ENCODE measurements at places on chromosomes 3 and 15.

DNA sequence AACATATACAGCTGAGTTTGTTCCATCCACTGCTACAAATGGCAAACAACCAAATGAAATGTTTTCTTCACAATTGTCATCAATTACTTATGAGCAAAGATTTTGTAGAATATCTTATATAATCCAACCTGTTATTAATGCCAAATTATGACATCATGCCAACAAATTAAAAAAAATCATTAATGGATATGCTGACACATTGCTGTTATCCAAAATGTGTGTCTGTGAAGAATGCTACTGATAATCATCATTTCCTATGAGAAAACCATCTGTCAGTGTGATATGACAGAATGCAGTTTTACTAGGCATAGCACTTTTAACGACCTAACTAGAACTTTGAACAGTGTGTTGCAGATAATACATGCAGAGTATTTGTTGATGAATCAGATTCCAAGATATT, 556.5 kb upstream of the KCNMB2 start:
- no peak for DNase-seq

- DNase-seq: no peak
Measured at GRCh38 chr15:37015451-37015850, 84.9 kb downstream of the MEIS2 start.

DNA sequence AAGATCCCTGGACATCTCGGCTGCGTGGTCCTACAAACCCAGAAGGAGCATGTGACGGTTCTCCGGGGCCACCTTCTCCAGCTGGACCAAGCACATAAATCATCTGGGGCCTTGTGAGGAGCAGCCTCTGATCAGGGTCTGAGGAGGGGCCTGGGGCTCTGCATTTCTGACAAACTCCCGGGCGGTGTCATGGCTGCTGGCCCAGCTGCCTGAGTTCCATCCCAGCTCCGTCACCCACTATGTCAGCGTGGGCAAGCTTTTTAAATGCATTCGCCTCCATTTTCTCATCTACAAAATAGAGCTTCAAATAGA, 126.3 kb upstream of the MEF2A start:
- no peak for DNase-seq

GRCh38 chr3:134754768-134755559, 40.1 kb upstream of the EPHB1 start:
- DNase-seq: no peak

GRCh38 chr3:124920718-124921117, 13.8 kb downstream of the MUC13 start:
- DNase-seq: no peak

DNA sequence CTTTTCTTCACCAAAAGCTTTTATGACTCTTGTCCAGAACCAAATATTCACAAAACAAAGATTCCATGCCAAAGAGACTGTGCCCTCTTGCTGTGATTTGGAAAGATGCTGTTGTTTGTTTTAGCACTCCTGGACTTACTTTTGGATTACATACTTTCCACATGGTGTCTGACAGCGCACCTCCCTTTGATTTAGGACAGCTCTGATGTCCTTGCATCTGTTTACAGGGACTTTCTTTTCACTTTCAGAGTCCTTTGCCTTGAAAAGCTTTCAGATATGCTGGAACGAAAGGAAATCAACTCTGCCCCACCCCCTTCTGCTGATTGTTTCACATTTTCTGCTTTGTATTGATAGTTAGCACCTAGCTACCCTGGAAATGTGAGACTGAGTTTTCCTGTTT, 133.0 kb upstream of the NR2E3 start:
- DNase-seq: no peak

DNA sequence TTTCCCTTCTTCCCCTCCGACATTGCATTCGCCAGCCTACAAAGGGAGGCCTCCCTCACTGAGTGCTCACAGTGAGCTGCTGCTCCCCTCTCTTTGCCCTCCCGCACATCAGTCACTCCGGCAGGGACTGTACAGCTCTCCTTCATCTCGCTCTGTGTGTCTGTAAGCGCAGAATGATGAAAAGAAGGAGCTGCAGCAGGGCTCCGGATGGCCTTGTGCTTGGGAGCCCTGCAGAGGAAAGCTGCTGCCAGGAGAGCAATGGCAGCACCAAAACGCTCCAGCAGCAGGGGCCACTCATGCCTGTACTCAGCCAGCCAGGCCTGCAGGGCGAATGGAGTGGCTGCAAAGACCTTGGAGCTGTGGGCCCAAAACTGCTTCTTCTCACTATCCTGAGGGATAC, 107.0 kb upstream of the NSMCE3 start:
- no peak for DNase-seq

GRCh38 chr3:38556640-38557358, 60.7 kb downstream of the EXOG start:
- DNase-seq: no peak

GRCh38 chr15:94848054-94848453, 616.7 kb downstream of the MCTP2 start:
- DNase-seq: no peak

- no peak for DNase-seq
Measured at GRCh38 chr3:124057420-124057819, 65.5 kb upstream of the ROPN1 start.

- no peak for DNase-seq
Measured at GRCh38 chr3:49470714-49471420, 800 bp downstream of the DAG1 start.

GRCh38 chr15:74820056-74820455, 6.4 kb upstream of the CPLX3 start:
- DNase-seq: no peak

- DNase-seq: no peak
Measured at GRCh38 chr3:64457811-64458210, 230.0 kb downstream of the ADAMTS9 start.

- DNase-seq: no peak
Measured at GRCh38 chr3:98626151-98626550, 32.7 kb upstream of the CPOX start.

- DNase-seq: no peak
Measured at GRCh38 chr3:129286081-129286480, 7.4 kb downstream of the HMCES start.

GRCh38 chr3:23202921-23203707, at the start of gene UBE2E2:
Gene UBE2E2 (plus strand): TSS chr3:23203327.
- DNase-seq: no peak

DNA sequence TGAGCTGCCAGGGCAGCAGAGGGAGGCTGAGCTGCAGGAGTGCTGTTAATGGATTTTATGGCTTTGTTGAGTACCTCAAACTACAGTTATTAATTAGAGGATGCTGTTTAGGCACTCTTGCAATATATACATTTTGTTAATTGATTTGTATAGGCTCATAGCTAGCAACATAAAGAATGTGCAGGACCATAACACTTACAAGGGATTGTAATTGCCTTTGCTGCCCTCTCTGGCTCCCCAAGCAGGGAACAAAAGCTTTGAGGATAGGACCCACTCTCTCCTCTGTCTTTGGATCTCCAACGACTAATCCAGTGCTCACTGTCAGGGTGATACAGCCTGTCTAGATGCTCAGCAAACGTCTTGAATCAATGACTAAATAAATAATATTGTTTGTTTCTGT, 1.2 kb upstream of the CLSTN2 start:
- DNase-seq: no peak

GRCh38 chr3:100216713-100217112, 44.1 kb upstream of the TBC1D23 start:
- no peak for DNase-seq

- no peak for DNase-seq
Measured at GRCh38 chr3:187516446-187517185, 148.4 kb downstream of the RTP4 start.

GRCh38 chr3:14435175-14436014, 33.0 kb downstream of the SLC6A6 start:
- DNase-seq: no peak

- DNase-seq: no peak
Measured at GRCh38 chr3:59234884-59235633, 185.2 kb upstream of the CFAP20DC start.

DNA sequence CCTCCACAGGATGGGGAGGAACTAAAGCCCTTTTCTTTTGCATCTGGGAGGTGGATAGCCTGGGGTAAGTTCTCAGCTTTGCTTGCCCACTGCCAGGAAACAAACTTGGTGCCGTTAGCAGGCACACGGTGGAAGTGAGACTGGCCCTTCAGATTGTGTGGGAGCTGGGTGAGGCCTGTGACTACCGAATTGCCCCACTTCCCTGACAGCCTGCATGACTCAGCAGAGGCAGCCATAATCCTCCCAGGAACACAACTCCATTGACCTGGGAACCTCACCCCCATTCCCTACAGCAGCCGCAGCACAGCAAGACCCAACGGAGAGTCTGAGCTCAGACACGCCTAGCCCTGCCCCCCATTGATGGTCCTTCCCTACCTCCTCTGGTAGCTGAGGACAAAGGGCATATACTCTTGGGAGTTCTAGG, 282.6 kb downstream of the KLF13 start:
- DNase-seq: no peak

- DNase-seq: no peak
Measured at GRCh38 chr3:185175370-185175987, 22.6 kb upstream of the C3orf70 start.

- no peak for DNase-seq
Measured at GRCh38 chr15:62219799-62220198, 54.7 kb upstream of the C2CD4B start.

GRCh38 chr3:194702545-194702944, 16.9 kb downstream of the FAM43A start:
- no peak for DNase-seq

GRCh38 chr15:32859996-32860395, 142.2 kb downstream of the GREM1 start:
- DNase-seq: no peak

GRCh38 chr3:22098021-22098420, 347.0 kb upstream of the ZNF385D start:
- no peak for DNase-seq

DNA sequence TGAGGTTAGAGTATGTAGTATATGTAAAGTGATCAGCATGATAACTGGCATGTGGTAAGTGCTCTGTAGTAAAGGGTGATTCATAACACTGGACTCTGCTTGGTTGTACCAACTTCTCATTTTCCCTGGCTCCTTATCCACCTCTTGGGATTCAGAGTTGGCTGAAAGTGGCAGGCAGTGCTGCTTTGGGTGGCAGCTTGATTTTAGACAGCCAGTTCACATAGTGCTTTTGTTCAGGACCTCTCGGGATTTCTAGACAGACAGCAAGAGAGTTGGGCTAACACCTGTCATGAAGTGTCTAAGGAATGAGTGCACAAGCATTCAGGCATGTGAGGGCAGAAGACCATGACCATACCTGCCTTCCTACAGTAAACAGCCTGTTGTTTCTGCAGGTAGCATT, 69.0 kb downstream of the RBM6 start:
- no peak for DNase-seq

- peak; percentile 20 for DNase-seq
Measured at GRCh38 chr3:27633224-27633545, 88.9 kb downstream of the EOMES start.

DNA sequence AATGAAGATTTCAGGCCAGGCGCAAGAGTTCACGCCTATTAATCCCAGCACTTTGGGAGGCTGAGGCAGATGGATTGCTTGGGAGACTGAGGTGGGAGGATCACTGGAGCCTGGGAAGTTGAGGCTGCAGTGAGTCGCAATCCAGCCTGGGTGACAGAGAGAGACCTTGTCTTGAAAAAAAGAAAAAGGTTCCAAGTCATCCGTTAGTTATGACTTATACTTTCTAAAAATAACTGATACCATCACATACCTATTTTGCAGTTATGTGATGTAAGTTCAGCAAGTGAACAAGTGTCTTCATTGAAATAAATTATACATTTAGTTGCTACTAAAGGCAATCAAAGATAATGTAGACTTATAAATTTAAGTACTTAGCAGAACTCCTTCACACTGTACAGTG, 22.1 kb downstream of the CLPX start:
- no peak for DNase-seq

- DNase-seq: no peak
Measured at GRCh38 chr3:65625305-65625704, 413.4 kb downstream of the MAGI1 start.

DNA sequence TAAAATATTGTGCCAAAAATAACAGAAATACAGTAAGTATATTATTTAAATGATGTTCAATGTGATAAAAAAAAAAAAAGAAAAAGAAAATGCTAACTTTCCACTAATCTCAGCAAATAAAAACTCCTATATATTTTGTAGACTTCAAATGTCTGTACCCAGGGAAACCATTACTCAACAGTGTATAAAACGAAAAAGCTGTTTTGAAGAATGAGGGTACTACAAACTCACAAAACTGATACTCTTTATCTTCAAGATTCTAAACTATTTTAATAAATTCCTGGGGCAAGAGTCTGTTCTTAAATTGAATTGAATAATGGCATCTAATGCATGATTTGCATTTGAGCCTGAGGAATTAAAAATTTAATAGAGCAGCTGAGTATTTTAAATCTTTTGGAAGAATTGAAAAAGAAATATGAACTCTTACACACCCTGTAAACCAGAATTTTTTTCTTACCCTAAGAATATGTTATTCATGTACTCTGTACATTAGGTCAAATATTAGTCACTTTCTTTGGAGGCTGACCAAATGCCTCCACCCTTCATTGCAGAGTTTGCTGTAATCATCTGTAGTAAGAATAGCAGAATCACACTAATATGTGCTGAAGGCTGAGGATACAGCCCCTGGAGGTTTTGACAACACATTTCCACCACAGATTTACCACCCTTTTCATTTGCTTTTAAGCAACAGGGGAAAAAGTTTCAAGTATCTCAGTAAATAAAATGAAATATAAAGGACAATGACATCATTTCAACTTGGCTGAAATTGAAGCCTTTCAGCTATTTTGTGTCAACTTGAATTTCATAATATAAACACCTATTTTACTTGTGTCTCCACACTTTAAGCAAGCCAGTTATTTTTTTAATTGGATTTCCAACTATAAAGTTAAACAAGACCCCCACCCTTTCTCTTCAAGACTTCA, 79.7 kb downstream of the FBN1 start:
- no peak for DNase-seq

DNA sequence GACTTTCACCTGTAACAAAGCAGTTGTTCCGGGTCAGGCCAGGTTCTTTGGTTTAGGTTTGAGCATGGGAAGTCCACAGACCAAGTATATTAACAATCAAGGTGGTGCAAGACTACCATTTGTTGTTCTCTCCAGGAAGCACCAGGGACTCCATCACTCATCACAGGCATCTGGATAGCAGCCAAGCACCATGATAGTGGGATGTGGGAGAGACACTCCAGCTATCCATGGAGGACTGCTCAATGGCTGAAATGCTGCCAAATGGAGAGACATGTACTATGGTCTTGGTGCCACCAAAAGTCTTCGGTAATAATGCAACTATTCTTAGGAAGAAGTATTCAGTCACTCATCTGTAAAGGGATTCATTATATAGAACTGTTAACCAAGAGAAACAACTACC, 143.0 kb downstream of the TNIK start:
- no peak for DNase-seq
